ENCODE measurements at places on chromosomes 1 and 21.

- no peak for DNase-seq
These were observed 106.2 kb upstream of the L1TD1 start for GRCh38 chr1:62088439-62088838.

DNA sequence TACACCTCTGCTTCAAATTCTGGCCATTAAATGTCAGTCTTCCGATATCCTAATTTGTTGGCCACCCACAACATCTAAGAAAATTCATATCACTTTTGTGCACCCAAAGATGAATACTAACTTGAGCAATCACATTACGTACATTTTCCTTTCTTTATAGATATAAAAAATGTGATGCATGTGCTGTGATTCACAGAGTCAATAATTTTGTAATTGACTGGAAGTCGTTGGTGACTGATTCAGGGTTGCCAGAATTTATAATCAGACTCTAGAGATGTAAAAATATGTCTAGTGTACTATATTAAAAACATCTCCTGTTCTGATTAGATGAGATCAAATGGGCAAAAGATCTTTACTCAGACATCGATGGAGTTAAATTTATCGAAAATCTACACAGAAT lies 150.0 kb upstream of the KCTD3 start:
- no peak for DNase-seq

- no peak for DNase-seq
These were observed 68.1 kb upstream of the STUM start for GRCh38 chr1:226480461-226480860.

DNA sequence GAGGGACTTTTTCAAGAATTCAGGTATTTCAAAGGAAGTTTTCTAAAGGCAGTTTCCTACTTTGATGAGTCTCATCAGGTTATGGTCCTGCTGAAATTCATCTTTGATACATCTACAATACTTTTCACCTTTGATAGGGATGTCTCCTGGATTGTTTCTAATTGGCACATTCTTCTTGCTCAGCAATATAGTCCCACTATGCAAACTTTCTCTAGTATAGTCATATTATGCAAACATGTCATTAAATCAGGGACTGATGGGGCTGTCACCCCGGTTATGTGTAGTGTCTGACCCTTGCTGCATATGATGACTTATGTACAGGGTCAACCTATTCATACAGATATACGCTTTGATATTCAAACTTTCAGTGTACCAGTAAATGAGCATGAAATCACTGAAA lies 379 bp upstream of the FCRL1 start:
- DNase-seq = no peak

DNA sequence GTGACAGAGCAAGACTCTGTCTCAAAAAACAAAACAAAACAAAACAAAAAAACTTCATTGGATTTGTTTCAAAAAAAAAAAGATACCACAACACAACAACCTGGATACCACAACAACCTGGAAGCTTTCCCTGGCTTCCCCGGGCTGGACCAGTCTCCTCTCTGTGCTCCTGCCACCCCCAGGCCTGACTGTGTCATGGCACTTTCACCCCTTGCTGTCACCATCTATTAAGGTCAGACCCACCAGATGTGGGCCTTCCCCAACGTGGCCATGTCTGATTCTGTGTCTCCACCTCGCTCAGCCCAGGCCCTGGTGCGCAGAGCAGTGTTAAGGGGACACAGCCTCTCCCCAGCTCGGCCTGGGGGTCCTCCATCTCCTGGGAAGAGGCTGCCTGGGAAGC lies 28.3 kb upstream of the ACOT11 start:
- DNase-seq = no peak

DNA sequence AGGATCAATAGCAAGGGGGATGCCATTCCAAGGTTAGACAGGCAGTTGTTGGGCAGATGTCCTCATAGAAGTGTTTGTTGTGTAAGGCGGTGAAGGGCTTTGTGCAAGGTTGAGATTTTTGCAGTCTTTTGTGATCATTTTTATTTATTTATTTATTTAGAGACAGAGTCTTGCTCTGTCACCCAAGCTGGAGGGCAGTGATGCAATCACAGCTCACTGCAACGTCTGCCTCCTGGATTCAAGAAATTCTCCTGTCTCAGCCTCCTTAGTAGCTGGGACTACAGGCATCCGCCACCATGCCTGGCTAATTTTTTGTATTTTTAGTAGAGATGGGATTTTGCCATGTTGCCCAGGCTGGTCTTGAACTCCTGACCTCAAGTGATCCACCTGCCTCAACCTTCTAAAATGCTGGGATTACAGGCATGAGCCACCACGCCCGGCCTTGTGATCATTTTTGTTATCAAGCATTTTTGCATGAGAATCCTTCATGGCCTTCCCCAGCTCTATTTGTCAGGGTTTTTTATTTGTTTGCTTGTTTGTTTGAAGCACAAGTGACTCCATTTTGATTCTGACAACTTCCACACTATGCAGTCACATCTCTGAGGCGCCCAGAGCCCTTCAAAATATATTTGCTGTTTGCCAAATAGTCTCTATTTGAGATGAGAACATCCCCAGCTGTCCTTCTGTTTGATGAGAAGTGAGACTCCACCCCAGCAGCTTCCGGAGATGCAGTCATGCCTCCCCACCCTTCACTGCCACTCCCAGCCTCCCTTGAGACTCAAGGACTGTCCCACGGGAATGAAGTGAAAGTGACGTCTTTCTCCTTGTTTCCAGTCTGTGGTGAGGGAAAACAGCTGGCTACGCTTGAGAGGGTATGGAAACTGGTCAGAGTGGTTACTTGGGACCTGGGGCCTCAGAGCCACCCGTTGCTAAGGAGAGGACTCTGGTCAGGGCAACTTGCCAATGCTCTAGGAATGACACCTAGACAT lies 38.0 kb downstream of the TMEM50B start:
- peak; percentile 59 for DNase-seq

DNA sequence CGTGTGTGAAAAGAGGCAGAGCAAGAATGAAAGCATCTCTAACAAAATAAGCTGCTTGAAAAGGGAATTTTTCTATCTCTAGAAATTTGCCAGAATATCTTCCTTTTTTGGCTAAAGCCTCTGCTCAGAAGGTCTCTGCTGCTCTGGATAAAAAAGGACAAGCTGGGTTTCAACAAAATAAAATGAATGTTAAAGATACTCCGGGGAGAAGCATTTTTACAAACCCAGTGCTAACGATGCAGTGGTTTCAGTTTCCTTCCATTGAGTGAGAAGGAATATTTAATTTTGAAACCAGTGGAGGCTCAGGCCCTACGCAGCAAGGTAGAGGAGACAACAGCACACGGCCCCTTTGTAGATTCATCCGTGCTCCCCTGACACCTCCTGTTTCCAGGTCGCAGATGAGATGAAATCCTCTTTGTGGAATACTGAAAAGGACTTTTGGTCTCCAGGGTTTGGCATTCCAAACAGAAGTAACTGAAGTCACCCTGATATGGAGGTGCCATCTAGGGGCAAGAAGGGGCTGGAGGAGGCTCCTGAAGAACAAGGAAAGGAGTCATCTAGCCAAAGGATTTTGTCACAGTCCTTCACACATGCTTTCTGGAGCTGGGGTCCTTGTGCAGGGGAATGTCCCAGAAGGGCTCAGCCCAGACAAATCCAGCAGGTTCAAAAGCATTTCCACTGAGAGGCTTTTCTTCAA lies 65.7 kb upstream of the SYT6 start:
- DNase-seq = no peak

GRCh38 chr21:14452727-14453241 lies 69.8 kb upstream of the HSPA13 start:
- no peak for DNase-seq

GRCh38 chr1:26373281-26373680 lies 731 bp upstream of the ZNF683 start:
- no peak for DNase-seq

DNA sequence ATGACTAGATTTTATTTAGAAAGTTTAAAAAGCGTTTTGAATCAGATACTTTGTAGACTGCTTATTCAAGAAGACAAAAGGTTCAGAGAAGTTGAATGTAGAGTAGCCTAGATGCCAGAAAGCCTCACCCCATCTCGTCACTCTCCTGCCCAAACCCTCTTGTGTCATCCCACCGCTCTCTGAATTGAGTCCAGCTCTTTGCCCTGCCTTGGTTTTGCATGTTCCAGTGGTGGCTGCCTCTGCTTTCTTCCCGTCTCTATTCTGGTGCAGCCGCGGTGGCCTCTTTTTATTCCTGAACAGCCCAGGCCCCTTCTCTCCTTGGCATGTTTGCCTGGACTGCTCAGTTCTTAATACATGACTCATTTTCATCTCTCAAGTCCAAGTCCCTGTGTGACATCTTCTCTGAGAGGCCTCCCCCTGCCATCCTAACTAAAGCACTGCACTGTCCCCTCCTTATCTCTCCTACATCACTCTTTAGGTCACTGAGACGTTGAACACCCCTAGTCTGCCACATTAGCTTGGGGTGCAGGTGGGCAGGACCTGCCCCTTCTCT lies 22.9 kb downstream of the PRDM2 start:
- DNase-seq = no peak

GRCh38 chr1:9611716-9612115 lies 23.0 kb downstream of the TMEM201 start:
- DNase-seq = no peak

GRCh38 chr1:62724430-62724829 lies 36.2 kb upstream of the DOCK7 start:
- no peak for DNase-seq

GRCh38 chr1:4678066-4678717 lies 23.8 kb downstream of the AJAP1 start:
- no peak for DNase-seq

DNA sequence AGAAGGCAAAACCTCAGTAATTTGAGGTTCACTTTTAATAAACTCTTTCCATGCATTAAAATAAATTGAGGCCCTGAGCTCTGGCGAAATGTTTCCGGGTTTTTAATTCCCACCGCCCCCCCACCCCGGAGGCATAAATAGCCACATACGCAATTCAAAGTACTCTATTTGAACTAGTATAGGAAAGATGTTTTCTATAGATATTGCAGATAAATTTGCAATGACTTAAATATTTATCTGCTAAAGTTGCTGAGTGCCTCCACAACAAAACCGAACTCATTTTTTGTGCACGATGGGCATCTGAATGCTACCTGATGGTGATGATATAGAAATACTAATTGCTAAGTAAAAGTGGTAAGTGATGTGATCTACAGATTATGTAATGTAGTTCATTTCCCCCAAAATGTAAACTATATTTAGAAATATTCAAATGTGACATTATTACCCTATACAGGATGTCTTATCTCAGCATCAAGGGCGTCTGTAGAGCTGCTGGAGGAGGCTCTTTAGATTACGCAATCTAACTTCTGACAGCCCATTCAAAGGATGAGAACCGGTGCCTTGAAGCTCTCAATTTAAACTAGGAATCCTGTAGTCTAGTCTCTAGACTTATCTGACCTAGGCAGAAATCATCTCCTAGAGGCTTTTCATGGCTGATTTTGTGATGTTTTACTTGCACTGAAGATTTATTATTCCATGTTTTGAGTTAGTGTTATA lies 8.5 kb downstream of the IRF2BP2 start:
- peak; percentile 54 for DNase-seq

DNA sequence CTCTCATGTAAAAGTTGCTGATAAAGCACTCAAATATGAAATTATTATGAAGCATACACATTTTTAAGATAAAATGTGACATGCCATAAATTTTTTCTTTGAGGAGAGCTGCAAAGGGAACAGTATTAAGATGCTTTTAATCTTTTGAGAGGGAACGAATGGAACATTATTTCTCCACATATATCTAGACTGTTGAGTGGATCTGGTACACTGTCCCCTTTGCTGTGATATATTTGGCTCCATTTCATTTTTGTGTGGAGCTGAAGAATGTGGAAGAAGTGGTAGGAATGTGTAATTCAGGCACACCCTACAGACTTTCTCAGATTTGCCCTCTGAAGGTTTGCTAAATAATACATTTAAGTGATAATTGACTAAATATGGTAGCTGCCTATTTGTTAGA lies 31.7 kb downstream of the PGM1 start:
- no peak for DNase-seq

- DNase-seq = no peak
These were observed 207.1 kb downstream of the HHAT start for GRCh38 chr1:210535761-210536160.

DNA sequence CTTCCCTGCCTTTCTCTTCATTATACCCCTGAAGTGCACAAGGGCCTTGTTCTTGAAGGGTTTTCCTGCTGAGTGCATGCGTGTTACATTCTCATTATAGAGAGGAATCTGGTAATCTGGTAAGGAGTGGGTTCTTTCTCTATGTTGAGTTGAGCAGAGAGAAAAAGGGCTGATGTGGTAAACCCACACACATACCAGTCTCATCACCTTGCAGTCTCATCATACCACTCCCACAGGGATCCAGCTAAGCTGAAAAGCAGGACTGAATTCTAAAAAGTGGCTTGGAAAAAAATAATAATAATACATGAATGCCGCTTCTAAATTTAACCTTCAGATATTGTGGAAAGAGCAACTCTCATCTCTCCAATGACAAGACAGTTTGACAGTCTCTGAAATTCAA lies 10.5 kb upstream of the HTR1D start:
- DNase-seq = no peak

GRCh38 chr21:14523234-14523633 lies 22.9 kb downstream of the SAMSN1 start:
- DNase-seq = no peak

DNA sequence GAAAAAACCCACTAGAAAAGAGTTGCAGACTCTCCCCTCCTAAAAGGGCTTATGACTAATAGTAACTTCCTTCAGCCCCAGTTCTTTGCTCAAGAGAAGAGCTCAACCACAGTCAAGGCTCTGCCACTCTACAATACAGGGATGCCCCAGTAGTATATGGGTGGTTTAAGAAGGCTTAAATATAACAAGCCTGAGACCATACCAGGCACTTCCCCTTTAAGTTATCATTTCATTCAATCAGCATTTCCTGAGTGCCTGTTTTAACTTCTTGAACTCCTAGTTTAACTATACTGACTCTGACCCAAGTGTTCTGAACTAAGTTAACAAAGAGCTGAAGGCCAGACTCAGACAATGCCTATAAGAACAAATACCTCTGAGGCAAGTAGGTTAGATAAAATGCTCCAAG lies 19.8 kb downstream of the PRPF38A start:
- no peak for DNase-seq

- DNase-seq = no peak
These were observed 147.4 kb downstream of the OLFM3 start for GRCh38 chr1:101849356-101849755.

DNA sequence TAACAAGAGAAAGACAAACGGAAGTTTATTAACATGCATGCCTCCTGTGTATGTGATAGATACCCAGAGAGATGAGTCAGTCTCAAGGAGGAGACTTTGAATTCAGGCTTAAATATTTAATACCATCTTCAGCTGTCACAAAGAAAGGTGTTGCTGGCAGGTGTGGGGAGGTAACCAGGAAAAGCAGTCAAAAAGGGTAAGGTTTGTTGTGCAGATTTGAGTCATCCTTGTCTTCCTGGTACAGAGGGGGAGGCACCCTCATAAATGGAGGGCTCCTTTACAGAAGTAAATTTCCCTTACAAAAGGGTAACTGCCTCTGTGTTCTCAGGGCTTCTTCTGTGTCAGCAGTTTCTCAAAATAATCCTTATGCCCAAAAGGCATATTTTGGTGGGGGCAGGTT lies 75.2 kb upstream of the B3GALT5 start:
- DNase-seq = peak; percentile 44

GRCh38 chr1:55749975-55750627 lies 534.9 kb upstream of the USP24 start:
- DNase-seq = peak; percentile 79
